Activated CD4-positive, alpha-beta T cell treated with anti-CD3 and anti-CD28 coated beads, Interleukin-2, amount 10 ng/mL, durations not matched to agents 7 days and 5 days (primary cell): ENCODE measurements at places on chromosomes 12 and 14.

DNA sequence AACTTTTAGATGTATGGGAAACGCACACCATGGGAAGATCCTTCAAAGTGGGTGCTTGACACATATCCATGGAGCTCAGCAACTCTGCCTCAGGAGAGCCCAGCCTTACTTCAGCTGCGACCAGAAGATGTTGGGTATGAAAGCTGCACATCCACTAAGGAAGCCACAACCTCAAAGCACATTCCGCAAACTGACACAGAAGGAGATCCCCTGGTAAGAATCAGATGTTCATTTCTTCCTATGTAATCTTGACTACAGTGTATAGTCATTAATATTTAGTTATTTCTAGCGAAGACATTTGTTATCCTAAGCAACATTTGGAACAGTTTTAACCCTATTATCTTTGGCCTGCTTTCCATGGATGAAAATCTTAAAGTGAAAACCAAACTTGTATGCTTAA, 374.2 kb downstream of the NAV3 start:
- DNase-seq = no peak

- no peak for DNase-seq
Observed at GRCh38 chr12:60394665-60395064, 798.8 kb downstream of the SLC16A7 start.

- DNase-seq = no peak
Observed at GRCh38 chr12:23950775-23951451, 1.4 kb upstream of the SOX5 start.

GRCh38 chr12:71018682-71019081, 98.1 kb upstream of the PTPRR start:
- no peak for DNase-seq

DNA sequence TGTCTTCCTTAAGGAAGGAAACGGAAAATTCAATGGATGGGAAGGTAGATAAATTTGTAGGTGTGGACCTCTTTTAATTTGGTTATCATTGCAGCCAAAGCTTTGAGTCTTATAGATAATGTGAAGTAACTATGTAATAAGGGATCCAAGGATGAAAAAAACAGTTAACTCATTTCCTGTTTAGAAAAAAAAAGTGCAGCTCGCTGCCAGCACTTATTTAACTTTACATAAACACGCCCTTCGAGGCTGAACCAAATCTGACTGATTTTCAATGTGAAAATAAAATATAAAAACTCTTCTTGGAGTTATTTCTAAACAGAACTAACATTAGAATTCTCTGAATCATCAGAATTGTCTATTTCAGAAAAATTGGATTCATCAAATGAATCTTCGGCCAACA, 7.0 kb downstream of the NUBPL start:
- DNase-seq = no peak

DNA sequence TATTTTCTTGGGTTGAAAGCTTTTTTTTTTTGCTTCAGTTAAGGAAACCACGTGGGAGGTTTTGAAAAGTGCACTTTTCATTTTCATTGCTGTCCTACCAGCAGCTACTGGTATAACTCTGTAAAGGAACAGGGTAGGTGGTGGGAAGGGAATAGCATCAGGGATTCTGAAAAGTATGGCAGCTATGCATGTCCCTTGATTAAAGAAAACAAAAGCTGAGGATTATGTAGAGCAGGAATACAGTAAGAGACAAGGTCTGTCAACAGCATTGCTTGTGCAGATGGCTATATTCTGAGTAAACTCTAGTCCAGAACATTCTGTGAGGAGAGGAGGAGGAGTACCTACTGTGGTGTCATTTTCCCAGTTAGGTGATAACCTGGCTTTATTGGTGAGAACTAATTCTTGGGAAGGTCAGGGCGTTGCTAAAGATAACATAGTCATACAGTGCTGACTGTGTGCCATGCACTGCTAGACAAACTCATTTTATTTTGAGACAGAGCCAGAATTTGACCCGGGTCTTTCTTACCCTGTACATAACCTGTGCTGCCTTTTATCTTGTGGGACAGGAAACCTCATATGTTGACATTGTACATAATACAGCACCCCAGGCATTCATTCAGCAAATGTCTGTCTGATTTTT, 80.3 kb upstream of the TRAF3 start:
- DNase-seq = no peak

GRCh38 chr12:4221258-4221620, 52.3 kb upstream of the CCND2 start:
- DNase-seq = no peak
